ENCODE measurements at places on chromosomes 4 and X.

DNA sequence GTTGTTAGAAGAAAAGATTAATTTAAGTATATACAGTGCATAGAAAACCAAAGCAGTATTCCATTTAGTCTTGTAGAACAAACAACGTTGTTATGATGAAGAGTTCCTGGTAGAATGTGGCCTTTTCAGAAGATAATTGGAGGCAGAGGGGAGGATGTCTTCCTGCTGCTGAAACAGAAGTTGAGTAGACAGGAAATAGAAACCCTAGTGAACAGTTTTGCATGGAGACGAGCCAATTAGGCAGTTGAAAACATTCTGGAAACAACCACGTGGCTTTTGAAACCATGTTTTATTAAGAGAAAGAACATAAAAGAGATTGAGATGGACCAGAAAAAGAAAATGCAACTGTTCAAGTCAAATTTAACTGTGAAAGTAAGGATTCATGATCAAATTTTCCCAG, 325.2 kb downstream of the CAMK2D start:
- DNase-seq, result no peak

DNA sequence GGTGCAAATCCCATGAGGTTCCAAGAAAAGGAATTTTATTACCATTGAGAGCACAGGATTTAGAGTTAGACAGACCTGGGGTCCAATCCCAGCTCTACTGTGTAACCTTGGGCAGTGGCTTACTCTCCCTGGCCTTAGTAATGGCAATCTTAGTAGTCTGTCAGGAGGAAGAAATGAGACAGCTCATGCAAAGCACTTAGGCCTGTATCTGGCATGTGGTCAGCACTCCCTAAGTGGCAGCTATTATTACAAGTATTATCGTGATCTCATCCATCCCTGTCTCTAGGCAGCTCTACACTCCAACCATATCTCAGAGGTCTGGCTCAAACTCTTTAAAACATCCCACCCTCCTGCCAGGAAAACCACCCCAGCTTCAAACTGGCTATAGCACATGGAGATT, 129.6 kb upstream of the NALF2 start:
- no peak for DNase-seq

DNA sequence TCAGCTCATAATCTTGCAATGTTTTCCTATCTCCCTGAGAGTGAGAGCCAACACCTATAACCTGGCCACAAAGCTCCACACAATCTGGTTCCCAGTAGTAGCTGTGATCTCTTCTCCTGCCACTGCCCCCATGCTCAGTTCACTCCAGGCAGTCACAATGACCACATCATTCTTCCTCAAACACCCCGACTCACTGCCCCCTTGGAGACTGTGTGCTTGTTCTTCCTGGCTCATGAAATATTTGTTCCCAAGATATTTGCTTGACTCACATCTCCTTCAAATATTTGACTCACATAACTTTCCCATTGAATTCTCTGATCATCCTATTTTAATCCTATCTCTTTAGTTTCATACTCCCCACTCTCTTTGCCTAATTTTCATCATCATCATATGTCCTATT, 173.7 kb downstream of the AREG start:
- DNase-seq, result no peak

- DNase-seq, result no peak
Observed at GRCh38 chr4:15381806-15382338, 46.0 kb upstream of the C1QTNF7 start.

DNA sequence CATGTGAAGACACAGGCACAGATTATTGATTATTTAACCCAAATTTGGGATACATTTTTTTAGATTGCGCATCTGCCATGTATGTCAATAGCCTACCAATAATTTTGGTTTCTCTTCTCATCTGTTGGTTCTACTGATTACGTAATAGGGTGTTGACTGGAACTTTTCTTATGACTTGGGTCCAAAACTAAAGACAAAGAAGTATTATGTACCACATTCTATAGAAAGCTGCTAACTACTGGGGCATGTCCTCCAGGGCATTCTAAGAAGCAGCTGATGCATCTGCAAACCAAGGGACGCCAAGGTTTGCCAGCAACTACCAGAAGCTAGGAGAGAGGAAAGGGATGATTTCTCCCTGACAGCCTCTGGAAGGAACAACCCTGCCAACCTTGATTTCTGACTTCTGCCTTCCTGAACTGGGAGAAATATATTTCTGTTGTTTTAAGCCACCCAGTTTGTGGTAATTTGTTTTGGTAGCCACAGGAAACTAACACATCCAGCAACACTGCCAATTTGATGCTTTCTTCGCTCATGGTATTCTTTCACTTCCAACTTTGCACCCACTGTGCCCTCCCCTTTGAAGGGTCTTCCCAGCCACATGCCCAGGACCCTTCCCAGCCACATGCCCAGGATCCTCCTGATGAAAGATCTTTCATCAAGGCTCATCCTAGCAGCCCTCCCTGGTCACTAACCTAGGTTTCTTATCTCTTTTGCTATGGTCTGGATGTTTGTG, 15.9 kb upstream of the TLR1 start:
- DNase-seq, result no peak

DNA sequence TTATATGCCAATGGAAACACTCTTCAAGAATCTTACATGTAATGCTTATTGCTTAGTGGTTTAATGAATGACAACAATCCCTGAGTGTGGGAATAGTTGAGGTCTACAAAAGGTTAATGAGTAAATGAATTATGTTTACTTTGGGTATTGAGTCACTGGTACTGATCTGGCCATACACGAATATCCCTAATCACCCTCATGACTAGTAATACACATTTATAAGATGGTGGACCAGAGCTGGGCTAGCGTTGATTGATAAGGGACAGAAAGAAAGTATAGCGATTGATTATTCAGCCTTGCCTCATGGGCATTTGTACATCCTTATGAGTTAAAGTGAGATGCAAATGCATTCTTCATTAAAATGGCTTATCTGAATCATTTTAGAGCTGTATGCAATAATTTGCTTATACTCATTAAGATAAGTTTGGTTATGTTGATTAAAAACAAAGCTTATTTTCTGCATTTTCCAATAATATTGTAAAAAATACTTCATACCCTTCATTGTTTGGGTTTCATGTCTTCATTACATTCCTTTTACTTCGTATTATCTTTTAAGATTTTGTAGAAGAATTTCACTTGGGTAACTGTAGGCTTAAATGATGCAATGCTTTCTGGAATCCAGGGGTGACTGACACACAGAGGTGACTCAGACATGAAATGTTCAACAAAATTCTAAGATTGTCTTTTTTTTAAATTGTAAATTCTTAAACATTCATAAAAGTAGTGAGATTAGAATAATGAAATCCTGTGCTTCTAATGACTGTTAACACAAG, 47.4 kb downstream of the FGF2 start:
- DNase-seq, result no peak

DNA sequence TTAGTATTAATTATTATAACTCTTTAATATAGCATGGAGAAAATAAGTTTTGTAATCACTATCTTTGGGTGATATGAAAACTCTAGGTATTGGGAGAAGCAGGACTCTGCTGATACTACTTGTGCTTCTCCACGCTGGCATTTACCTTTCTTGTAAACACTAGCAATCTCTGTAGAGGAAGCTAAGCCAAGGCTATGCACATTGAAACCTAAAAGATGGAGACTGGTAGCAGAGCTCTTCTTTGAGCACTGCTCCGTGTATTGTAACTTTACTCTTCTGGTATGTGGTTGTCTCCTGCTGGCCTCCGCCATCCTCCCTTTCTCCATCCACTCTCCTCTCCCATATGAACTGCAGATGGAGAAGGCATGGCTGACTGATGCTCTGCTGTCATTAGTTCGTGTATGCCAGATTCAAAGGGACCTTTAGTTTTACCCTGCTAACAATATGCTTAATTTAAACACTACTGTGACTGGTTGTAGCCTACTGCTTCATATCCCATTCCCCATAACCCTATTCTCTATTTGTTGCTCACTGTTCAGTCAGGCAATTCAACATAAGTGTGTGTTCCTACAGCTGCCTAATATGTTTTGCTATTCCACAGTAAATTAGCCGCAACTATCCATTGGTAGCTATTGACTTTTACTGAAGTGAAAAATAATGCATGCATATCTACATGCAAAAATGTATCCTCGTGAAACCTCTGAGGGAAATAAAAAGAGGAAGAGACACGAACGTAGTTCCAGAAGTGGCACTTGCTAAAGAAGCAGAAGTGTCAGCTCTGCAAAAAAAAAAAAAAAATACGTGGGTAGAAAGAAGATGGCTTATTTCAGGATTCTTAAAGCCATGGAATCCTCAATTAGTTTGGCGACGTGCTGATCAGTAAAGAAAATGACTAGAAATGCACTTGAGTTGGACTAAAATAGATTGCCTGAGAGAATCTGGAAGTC, 55.6 kb upstream of the CCSER1 start:
- DNase-seq, result no peak

DNA sequence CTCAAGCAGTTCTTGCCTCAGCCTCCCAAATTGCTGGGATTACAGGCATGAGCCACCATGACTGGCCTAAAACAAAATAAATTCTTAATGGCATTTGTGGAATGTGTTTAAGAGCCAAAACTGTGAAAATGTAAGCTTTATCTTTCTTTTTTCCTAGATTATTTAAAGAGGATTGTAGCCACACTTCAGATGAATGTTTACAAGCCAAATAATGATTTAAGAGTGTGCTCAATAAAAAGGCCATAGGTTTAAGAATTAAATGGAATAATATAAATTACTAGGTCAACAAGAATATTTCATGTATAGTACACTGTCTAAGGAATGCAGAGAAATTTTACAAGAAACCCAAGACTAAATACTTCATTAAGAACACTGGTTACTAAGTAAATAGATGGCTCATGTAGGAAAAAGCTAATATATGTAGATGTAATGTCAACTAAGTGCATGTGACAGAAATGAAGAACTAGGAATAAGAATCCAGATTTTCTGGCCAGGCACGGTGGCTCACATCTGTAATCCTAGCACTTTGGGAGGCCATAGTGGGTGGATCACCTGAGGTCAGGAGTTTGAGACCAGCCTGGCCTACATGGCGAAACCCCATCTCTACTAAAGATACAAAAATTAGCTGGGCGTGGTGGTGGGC, 21.3 kb upstream of the UGDH start:
- no peak for DNase-seq

GRCh38 chr4:1674682-1675081, 9.4 kb downstream of the FAM53A start:
- no peak for DNase-seq

- no peak for DNase-seq
Observed at GRCh38 chr4:180861651-180862050, 1381.6 kb upstream of the TENM3 start.

DNA sequence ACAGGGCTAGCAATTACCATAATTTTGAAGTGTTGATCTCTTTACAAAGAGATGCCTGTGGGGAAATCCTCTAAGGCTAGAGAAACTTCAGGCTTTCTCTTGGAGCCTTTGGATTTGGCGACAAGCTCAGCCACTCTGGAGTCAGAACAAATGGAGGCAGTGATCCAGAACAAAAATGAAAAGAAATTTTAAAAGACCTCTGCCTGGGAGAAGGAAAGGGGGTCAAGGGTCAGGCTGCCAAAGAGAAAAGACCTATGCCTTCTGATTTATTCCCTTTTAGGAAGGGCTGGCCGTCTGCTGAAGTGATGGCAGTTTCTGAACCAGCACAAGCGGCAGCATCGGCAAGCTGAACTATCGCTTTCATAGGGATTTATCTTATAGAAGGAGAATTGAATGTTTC, 140.8 kb upstream of the SFRP2 start:
- DNase-seq, result no peak

DNA sequence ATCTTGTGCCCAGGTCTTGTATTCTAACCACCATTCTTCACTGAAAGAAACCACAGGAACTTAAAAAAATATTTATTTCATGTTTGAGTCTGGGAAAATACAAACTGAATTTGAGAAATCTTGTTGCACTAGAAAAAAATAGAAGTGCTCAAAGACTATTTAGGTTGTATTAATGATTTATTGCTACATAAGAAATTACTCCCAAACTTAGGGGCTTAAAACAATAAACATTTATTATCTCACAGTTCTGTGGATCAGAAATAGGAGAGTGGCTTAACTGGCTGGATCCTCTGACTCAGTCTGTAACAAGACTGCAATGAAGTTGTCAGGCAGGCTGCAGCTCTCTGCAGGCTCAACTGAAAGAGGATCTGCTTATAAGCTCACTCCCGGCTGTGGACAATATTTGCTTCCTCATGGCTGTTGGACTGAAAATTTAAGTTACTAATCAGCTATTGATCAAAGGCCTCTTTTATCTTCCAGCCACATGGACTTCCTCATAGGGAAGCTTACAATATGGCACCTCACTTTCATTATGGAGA, 295.4 kb upstream of the FAM241A start:
- no peak for DNase-seq

DNA sequence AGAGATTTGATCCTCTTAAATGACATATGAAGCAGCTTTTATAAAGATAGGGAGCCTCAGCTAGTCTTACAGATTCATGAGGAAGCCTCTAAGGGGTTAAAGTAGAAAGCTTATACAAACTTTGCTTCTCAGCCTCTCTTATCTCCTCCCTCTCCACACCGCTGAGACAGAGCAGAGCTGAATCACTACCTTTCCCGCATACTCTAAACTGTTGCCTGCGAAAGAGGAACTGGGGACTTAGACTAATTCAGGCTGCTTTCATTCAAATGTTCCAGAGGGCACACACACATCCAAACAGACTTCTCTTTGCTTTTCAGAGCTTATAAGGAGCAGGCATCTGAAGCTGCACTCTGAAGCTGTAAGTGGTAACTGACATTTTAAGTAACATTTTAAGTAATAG, at the start of gene SERTM2:
Gene SERTM2, plus strand, starts transcription at position 169 of the 400 bp plus-strand sequence. CDS start 7,213 bp downstream, outside the sequence.
- no peak for DNase-seq

DNA sequence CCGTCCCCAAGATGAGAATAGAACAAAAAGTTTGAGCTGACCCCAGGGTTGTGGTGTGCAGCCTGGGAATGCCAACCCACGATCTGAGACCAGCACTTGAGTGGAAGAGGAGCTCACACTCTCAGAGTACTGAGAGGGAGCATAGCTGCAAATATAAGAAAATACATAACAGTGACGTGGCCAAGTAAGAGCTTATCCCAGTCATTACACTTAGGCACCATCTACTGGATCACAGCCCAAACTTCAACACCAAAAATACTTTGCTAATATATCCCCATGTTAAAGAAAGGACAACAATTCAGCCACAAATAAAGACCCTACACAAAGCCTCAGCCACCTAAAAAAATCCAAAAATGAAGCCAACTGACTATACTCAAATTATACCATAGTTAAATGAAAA, 33.3 kb upstream of the CXCL6 start:
- DNase-seq, result no peak

DNA sequence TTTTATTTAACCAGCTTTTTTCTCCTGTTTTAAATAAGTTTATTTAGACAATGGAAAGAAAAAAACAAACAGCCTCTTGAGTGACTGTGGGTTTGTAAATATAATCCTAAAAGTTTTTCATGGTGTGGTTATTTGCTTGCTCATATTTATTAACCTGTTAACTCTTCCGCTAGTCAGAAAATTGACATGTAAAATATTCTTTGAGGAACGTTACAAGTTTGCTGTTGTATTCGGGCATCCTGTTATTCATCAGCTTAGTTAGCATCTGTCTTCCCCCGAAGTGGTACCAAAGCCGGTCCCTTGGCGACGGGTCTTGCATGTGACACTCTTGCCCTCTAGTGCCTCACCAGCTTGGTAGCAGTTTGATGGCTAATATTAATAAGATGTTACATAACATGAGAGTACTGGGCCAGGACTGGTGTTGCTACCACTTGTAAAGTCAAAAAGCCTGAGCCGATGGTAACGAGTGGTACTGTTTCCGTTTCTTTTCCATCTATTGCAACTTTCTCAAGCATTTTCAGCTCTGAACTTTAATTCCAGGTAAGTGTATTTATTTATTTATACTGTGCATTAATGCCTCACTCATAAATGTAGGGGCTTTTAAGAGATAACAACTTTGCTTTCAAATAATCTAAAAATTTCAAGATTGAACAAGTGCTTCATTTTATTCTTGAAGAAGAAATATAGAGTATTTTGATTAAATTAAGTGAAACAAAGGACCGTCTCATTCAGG, at the start of gene NDST3:
Gene NDST3, plus strand, starts transcription at position 434 of the 733 bp plus-strand sequence. CDS start 19,425 bp downstream, outside the sequence.
- no peak for DNase-seq

All from CD4-positive, alpha-beta T cell treated with Interleukin-4 for 4 hours (primary cell).